ENCODE measurements at places on chromosomes 12 and 14. TPM values are rescaled to one million over a fixed set of nuclear protein-coding genes. Genes with fewer than 3 reads are reported as not detected.

GPX2 gene
- 2.9 TPM for total RNA-seq

DNA sequence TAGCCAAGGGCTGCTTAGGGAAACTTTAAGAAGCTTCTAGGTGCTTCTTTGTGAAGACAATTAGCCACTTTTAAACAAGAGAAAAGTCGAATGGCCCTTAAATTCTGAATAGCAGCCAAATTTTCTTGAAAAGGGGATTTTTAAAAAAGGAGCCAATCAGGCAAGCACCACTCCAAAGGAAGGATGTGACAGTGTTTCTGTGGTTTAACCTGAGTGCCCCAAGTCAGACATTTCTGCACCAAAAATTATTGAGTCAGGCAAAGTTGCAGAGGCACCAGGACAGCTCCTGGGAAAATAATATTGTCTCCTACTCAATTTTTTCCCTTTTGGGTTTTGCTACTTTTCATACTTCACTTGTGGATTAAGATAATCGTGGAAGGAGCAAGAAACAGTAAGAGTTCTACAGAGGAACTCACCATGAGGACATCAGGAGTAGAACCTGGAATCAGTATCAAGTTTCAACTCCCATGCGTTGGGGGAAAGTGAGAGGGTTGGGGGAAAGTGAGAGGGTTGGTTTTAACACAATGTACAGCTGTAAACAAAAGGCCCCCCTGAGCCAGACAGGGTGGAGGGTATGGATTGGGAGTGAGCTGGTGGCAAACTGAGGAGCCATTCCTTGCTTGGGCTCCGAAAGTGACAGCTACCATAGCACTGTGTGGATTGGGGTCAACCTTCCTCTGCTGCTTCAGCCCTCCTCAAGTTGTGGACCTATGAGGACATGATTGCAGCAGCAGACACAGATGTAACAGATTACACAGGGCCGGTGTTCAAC, 90.8 kb downstream of the SLC38A1 start:
- H3K4me3 ChIP-seq = no peak overlapping the region
- H3K36me3 ChIP-seq = no peaks in the 10 kb centered on the region
- H3K27me3 ChIP-seq = peaks cover 2% of the 10 kb centered on the region
- no peaks in the 10 kb centered on the region for H3K4me1 ChIP-seq
- H3K27ac ChIP-seq = no peak overlapping the region
- no peak for DNase-seq

GRCh38 chr14:88029500-88029899, 24.6 kb downstream of the GPR65 start:
- H3K4me1 ChIP-seq = no peaks in the 10 kb centered on the region
- H3K27me3 ChIP-seq = no peaks in the 10 kb centered on the region
- no peak overlapping the region for H3K27ac ChIP-seq
- H3K4me3 ChIP-seq = no peak overlapping the region
- no peaks in the 10 kb centered on the region for H3K36me3 ChIP-seq

- no peaks in the 10 kb centered on the region for H3K27me3 ChIP-seq
- no peak overlapping the region for H3K27ac ChIP-seq
- DNase-seq = no peak
- H3K36me3 ChIP-seq = peaks cover 14% of the 10 kb centered on the region
Observed at GRCh38 chr14:99928963-99929362, 135.8 kb downstream of the EML1 start.

PAN2 gene
- total RNA-seq = 68.2 TPM

DNA sequence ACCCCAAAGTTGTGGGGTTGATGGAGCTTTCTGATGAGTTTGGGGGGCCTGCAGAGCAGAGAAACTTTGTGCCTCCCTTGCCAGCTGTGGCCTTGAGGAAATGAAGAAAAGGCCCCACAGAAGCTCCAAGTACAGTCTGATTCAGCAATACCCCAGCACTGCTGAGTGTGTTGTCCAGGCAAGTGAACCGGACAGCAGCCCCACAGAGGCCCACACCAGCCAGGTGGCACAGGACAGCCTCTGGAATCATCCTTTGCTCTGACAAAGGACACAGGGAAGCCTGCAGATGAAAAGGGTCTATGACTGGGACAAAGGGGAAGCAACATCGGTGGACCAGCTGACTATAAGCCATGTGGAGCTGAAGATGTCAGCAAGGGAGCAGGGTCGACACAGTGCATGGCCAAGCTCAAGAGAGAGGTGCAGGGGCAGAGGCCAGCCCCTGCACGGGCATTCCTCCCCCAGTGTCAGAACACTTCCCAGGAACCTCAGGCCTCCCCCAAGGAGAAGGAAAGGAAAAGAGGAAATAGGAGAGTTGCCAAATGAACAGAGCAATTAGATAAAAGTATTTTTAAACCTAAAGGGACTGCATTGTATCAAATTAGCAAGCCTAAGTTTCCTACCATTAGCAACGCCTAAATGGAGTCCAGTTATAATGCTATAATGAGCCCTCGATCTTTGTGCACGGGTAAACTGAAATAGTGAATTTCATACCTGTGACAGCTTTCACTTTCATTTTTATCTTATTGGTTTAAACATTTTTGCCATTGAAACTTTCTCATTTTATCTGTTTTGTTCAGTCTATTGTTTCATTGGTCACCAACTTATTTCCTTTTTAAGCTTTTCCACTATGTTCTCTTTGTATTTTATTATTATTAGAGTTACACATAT, 46.3 kb upstream of the PTGDR start:
- no peak overlapping the region for H3K4me3 ChIP-seq
- no peaks in the 10 kb centered on the region for H3K27me3 ChIP-seq
- no peak for DNase-seq
- H3K4me1 ChIP-seq = no peaks in the 10 kb centered on the region
- H3K27ac ChIP-seq = no peak overlapping the region

AQP2 gene
- not detected for total RNA-seq

OASL gene
- total RNA-seq = 11.1 TPM

PARPBP gene
- total RNA-seq = 6.1 TPM

CLEC2D gene
- 11.6 TPM for total RNA-seq
